ENCODE measurements at places on chromosomes 13 and 19.

DNA sequence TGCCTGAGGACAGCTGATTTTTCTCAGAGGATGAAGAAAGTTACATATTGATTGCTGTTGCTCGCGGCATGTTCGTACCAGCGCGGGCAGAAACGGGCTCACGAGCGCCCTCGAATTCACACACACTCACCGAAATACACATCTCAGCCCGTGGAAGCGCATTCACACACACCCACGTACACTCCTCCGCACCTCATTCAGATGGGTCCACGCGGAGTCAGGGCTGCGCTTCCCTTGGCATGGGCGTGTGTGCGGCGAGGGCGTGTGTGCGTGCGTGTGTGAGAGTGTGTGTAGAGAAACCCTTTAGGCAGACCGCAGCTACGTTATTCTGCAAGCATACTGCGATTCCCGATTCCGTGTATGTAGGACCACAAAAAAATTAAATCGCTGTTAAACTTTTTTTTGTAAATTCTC, 2.1 kb upstream of the PCDH17 start:
- no peak for DNase-seq

DNA sequence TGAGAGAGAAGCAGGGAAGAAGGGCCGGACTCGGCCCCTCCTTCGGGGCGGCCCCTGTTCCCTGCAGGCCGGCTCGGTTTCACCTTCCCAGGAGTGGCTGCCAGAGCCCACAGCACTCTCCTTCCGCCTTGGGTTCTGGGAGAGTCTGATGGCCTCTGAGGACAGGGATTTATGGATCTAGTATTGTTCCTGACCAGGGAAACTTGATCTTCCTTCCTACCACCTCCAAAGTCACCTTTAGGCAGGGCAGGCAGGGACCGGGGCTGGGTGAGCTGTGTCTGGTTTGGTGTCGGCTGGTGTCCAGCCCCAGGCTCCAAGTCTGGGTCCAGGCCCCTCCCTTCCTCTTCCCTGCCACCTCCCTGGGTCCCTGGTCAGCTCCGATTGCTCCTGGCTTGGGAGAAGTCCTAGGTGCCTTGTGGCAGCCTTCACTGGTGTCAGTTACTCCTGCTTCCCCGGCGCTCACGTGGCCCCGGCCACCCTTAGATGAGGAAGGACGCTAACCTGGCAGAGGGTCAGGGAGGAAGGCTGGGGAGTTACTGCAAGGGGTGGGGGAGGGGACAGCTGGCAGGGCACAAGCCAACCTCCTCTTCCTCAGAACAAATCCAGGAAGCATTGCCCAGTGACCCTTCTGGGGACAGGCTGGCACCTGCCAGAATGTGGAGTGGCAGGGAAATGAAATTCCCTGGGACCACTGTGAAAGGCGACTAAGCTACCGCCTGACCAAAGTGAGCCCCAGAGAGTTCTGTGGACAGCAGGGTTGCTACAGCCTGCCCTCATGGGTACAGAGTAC, 18.8 kb downstream of the RFX1 start:
- DNase-seq: no peak

DNA sequence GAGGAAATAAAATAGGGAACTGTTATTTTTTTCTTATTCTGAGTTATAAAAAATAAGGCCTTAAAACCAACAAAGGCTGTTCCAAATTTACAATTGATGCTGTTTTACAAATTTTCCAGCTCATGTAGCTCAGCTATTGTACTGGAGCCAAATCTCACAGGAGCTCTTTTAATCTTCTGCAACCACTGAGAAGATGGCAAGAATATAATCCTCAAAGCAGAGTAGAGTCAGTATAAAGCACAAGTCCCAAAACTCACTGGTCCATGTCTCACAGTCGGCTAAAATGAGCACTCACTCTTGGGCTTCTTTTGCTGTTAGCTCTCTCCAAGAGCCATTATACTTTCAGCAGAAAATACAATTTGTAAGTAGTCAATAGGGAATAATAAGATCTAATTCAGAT, 1074.4 kb upstream of the PRR20A start:
- DNase-seq: no peak

GRCh38 chr13:88761145-88761544, 1090.0 kb downstream of the SLITRK5 start:
- no peak for DNase-seq

GRCh38 chr13:97542102-97542685, 108.2 kb downstream of the RAP2A start:
- no peak for DNase-seq

- no peak for DNase-seq
These were observed 2.0 kb downstream of the MAST3 start for GRCh38 chr19:18099623-18099995.

DNA sequence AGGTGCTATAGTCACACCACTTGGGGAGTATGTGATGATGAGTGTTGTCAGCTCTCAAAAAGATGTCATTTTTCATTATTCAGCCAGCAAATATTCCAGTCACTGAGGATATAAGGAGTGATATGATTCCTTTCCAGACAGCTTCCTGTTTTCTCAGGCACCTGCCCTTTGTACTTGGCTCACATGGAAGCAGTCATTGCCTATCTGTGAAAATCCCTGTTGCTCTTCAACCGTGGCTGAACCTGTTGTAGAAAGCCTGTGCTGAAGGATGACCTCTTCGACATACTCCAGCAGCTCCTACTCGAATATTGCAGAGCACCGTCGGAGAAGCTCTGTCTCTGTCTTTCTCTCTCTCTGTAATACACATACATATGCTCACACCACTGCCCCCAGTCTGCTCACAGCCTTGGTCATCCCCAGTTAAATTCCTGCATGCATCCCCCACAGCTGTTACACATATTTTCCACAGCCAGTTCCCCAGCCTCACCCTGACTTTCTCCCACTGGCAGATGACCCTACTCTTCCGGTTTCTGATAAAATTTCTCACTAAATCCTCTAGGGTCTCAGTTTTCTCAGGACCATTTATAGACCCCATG, 204.2 kb upstream of the ARGLU1 start:
- DNase-seq: no peak

DNA sequence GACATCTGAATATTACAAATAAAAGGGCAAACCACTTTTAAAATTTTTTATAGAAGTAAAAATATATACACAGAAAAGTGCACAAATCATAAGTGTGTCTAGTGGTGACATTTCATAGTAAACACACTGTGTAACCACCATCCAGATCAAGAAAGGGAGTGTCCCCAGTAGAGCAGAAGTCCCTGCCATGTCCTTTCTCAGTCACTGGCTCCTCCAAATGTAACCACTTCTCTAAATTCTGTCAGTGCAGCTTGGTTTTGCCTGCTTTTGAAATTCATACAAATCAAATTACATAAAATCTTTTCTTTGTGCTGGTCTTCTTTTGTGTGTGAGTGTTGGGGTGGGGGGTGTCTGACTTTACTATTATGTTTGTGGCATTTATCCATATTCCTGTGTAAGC, 116.5 kb downstream of the RBM26 start:
- DNase-seq: no peak

DNA sequence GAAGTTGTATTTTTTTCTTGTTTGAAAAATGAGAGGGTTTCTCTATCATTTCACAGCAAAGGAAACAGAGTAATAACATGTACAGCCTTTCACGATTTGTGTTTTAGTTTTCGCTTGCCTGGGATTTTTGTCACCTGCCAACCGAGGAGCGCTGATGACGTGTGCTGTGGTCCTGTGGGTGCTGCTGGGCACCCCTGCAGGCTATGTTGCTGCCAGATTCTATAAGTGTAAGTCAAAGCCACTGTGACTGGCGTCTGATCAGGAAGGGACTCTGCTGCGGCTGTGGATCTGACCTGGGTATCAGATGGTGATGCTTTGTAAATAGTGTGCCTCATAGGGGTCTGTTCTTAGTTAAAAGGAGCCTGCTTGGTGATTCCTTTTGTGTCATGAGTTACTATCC, 45.6 kb downstream of the TM9SF2 start:
- DNase-seq: no peak

GRCh38 chr13:95620030-95620824, 24.3 kb downstream of the DZIP1 start:
- no peak for DNase-seq

Measured in activated T-helper 1 cell treated with anti-CD3 and anti-CD28 coated beads, Interleukin-2, amount 50 U/mL, for 16 hours (primary cell).